Stimulated activated CD8-positive, alpha-beta memory T cell treated with anti-CD3 and anti-CD28 coated beads, Interleukin-2, amount 100 ng/mL, for 48 hours (primary cell): ENCODE measurements at places on chromosomes 1 and 21.

DNA sequence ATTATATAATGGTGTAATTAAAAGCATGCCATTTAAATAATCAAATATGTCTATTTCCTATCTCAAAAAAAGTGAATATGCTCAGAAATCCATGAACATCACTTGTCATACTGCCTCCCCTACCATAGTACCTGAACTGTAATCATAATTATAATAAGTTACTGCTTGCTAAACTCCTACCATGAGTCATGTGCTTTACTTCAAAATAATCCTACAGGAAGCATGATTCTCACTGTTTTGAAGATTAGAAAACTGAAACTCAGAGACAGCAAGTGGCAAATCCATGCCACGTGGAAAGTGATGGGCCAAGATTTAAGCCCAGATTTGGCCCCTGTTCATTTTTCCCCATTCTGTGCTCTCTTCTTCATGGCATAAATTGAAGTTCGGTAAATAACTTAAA lies 5.2 kb downstream of the LRRC7 start:
- no peak for DNase-seq

DNA sequence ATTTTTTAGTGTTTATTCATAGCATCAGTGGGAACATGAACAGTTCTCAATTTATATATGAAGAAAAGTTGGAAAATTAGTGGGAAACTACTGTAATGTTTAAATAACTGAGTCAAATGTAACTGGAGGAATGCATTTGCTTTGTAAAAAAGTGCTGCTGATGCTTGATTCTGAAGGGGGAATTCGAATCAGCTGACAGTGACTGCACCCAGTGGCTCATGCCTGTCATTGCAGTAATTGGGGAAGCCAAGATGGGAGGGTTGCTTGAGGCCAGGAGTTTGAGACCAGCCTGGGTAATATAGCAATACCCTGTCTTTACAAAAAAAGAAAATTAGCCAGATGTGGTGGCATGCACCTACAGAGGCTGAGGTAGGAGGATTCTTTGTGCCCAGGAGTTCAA lies 398.4 kb downstream of the ZP4 start:
- DNase-seq = no peak

GRCh38 chr1:96515925-96516324 lies 205.7 kb upstream of the PTBP2 start:
- no peak for DNase-seq

DNA sequence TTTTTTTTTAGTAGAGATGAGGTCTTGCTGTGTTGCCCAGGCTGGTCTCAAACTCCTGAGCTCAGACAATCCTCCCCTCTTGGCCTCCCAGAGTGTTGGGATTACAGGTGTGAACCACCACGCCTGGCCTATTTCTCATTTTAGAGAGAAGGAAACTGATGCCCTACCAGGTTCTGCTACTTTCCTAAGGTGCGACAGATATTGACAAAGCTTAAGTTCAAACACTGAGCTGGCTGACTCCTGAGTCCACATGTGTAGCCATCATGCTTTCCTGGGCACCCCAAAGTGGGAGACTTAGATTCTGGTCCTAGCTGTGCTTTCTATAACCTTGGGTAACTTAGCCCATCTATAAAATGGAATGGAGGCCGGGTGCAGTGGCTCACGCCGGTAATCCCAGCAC lies 5.1 kb upstream of the TMEM222 start:
- no peak for DNase-seq

GRCh38 chr1:220511785-220512184 lies 16.2 kb upstream of the MARK1 start:
- no peak for DNase-seq

DNA sequence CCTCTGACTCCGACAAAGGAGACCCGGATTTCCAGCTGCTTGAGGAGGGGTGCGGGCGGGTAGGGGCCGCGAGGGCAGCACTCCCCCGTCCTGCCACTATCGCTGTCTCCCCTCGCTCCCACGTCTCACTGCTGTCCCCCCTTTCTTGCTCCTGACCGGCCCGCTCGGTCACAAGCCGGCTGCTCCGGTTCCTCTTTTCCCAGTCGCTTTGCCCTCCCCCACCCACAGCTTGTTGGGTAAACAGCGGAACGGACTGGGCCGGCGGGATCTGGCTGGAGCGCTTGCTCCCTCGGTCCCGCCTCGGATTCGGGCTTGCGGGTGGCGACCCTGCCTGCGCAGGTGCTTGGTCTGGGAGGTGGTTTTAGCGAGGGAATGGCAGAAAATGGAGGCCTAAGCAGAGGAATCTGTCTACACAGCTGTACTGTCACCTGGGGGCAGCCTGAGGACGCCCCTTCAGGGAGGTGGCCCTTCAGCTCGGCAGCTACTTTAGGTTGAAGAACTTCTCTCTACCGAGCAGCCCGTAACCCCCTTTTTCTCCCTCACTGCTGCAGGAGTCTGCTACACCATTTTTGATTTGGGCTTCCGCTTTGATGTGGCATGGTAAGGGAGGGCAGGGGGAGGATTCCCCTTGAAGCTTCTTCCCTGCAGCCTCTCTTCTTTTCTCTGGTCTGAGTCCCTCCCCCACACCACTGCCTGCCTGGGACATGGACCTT lies 645 bp downstream of the ATP6V0B start:
- no peak for DNase-seq
